ENCODE measurements at places on chromosomes 6 and 20. TPM values are rescaled to one million over a fixed set of nuclear protein-coding genes. Genes with fewer than 3 reads are reported as not detected.

- DNase-seq = no peak
These were observed 931.4 kb downstream of the QKI start for GRCh38 chr6:164345806-164346496.

GRCh38 chr6:74705451-74705850, 500.4 kb downstream of the COL12A1 start:
- no peak for DNase-seq

GRCh38 chr6:79028641-79029314, 49.3 kb downstream of the PHIP start:
- no peak for DNase-seq

- no peak for DNase-seq
These were observed 472.1 kb upstream of the RNF217 start for GRCh38 chr6:124490122-124490521.

GRCh38 chr6:7115543-7116231, 7.9 kb downstream of the RREB1 start:
- DNase-seq = no peak

DNA sequence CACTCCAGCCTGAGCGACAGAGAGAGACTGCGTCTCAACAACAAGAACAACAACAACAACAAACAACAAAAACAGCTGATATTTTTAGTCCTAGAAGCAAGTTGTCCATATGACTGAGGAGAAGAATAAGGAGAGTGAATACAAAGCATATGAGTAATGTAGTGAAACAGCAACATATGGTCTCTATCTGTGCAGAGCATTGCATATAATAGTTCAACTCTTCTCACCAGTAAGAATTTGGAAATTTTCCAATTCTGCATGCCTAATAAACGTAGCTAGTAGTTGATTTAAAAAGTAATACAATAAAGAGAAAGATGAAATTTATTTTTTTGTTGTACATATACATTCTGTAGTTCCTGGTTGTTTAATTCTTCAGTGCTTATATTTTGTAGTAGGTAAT, 129.7 kb upstream of the FAM83B start:
- no peak for DNase-seq

DNA sequence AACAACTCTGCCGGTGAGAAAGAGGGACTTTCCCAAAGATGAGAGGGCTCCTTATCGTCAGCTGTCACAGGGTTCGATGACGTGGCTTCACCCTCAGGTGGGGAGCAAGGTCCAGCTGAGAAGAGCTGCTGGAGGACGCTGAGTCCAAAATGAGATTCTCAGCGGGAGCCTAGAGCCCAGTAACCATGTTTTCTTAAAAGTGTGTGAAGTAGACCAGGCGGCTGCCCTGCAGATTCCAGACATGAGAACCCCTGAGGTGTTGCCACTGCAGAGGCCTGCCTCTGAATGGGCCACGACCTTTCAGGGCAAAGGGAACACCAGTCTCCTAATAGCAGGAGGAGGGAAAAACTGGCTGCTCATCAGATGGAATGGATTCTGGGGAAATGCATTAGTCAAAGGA, 375.1 kb downstream of the BTBD9 start:
- no peak for DNase-seq

GRCh38 chr6:41451039-41451438, 95.1 kb upstream of the FOXP4 start:
- no peak for DNase-seq

GRCh38 chr6:12371641-12372146, 81.5 kb downstream of the EDN1 start:
- no peak for DNase-seq

DNA sequence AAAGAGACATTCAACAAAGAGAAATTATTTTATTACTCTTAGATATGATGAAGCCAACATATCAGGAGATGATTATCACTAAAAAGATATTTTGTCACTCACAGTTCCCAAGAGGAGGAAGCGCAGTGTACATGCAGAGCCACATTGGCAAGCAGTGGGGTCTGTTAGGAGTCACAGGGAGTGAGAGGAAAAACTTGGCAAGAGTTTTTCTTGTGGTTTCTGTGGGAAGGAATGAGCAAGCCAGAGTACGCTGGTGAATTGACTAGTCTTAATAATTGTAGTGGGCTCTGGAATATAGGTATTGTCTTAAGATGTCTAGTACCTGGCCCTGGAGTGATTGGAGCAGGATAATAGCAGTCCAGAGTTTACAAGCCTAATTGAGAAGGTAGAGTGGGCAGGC, 1095.2 kb downstream of the GRIK2 start:
- no peak for DNase-seq

The ALDH8A1 gene
- total RNA-seq = 1.1 TPM

The FABP7 gene
- not detected for total RNA-seq

The MYL9 gene
- total RNA-seq = 518 TPM

The FGD2 gene
- total RNA-seq = 32.6 TPM
